B cell (primary cell): ENCODE measurements at places on chromosomes 7 and 10.

DNA sequence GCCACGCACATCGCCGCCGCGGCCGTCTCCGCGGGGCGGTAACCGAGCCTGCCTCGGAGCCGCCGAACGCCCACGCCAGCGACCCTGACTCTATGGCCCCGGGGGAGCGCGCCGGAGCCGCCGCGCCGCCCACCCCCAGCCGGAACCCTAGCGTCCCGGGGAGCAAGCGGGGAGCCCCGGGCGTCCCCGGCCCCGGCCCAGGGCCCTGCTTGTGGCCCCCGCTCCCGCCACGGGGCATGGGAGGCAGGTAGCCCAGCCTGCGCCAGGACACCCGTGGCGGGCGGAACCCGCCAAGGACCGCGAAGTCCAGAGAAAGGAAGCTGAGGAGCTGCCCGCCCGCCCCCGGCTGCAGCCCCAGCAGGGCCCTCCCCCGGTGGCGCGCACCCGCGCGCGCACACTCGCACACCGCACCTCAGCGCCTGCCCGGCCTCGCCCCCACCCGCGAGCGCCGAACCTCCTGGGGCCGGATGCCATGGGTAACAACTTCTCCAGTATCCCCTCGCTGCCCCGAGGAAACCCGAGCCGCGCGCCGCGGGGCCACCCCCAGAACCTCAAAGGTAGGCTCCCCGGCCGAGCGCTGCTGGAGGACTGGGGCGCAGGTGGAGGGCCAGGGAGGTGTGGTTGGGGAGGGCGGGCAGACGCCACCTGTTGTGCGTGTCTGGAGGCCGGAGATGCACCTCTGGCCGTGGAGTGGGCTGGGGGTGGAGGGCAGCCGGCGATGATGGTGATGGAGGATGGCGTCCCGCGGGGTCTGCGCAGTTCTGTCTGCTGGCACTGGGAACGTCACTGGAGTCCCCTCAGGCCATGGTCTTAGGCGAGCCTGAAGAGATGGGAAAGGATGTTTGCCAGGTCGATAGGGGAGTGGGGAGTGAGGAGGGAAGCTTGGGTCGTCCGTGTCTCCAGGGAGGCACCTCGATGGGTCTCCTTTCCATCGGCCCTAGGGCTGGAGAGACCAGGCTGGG, 692 bp downstream of the NEURL1 start:
- DNase-seq = peak; percentile 49

DNA sequence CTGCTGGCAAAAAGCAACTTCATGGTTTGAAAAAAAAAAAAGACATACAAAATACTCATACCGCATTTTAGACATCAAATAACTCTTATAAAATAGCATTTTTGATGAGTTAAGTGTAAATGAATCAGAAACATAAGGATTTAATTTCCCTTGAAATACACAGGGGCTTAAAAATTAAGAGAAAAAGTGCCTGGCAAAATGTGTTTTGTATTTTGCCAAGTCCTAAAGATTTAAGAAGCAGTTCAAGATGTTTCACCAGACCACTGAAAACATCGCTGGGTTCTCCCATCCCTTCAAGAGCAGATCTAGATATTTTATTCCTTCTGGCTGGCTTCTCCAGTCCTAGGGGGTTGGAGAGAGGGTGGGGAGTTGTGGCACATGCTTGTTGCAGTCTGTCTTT, 396.4 kb downstream of the INHBA start:
- no peak for DNase-seq

GRCh38 chr10:51203359-51203758, 129.1 kb downstream of the PRKG1 start:
- no peak for DNase-seq

- peak; percentile 5 for DNase-seq
These were observed at the start of gene BMPER for GRCh38 chr7:33905389-33906032. BMPER (plus strand) TSS chr7:33905539; CDS start chr7:33905614, 75 bp downstream.

DNA sequence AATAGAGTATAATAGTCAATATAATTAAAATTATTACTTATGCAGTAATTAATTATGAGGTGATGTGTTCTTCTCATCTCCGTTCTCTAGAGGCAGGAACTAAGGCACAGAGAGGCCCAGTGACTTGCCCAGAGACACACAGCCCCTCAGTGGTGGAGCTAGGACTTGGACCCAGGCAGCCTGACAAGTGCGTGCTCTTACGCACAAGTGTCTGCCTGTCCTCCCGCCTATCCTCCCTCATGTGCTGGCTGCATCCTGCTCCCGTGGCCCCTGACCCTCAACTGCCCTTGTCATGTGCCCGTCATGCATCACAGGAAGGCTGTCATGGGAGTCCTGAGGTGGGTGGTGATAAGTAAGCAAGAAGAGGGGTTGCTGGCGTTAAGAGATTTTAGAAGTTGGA, 14.3 kb downstream of the IL2RA start:
- DNase-seq = peak; percentile 5

- DNase-seq = no peak
These were observed 131.9 kb downstream of the LYZL1 start for GRCh38 chr10:29420744-29421143.

GRCh38 chr10:104054430-104054829, 31.2 kb downstream of the COL17A1 start:
- DNase-seq = no peak

- DNase-seq = no peak
These were observed 18.3 kb upstream of the AQP1 start for GRCh38 chr7:30893357-30893756.

DNA sequence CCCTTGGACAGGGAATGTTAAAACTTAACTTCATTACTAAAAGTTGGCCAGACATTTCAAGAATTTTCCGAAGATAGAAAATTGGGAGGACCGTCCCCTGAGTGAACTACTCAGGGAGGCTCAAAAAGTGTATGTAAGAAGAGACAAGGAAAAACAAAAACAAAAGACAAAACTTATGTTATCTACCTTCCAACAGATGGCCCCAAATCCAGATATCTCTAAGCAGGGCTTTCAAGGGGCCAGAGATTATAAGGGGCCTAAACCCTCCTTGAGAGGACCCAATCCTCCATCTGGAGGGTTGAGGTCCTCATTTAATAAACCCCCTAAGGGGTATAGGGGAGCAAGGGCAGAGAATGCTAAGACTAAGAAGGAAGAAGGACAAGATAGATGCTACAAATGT, 203.6 kb downstream of the SH2D4B start:
- no peak for DNase-seq

DNA sequence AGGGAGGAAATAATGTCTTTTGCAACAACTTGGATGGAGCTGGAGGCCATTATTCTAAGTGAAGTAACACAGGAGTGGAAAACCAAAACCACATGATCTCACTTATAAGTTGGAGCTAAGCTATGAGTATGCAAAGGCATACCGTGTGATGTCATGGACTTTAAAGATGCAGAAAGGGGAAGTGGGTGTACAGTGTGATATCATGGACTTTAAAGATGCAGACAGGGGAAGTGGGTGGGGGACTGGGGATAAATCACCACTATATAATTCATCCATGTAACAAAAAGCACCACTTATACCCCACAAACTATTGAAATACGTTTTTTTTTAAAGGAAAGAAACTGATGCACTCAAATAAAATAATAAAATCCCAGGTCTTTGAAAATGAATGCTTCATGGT, 29.5 kb downstream of the LYZL2 start:
- peak; percentile 57 for DNase-seq

- no peak for DNase-seq
These were observed 24.2 kb upstream of the UNC5B start for GRCh38 chr10:71188201-71188600.

DNA sequence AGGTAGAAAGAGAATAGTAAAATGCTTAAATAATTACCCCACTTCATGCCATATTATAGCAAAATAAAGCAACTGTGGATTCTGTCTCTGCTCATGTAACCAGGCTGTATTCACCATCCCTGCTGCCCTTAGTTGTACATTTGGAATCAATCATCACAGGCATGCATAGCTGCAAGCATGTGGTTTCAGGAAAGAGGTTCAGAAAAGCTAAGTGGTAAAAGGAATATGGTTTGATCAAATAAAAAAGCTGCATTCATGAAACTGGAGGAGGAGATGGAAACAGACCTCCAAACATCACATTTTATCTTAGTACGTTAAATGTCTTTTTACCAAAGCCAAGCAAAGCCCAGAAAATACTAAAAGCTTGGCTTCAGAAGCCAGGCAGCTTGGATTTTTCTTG, 81.3 kb downstream of the ADAM22 start:
- no peak for DNase-seq

- DNase-seq = no peak
These were observed 694.5 kb downstream of the NXPH1 start for GRCh38 chr7:9127901-9128300.

GRCh38 chr7:133703547-133703946, 423.6 kb upstream of the LRGUK start:
- no peak for DNase-seq

DNA sequence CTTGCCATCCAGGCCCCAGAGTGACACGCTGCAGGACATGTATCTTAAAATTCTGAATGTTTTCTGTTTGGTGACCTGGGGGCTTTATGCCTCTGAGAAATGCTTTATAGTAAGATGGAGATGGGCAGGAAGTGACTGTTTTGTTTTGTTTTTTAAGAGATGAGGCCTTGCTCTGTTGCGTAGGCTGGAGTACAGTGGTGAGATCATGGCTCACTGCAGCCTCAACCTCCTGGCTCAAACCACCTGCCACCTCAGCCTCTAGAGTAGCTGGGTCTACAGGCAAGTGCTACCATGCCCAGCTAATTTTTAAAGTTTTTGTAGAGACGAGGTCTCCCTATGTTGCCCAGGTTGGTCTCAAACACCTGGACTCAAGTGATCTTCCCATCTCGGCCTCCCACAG, 20.6 kb downstream of the ZNF777 start:
- no peak for DNase-seq

GRCh38 chr10:103193820-103194529, 903 bp upstream of the NT5C2 start:
- DNase-seq = peak; percentile 32

DNA sequence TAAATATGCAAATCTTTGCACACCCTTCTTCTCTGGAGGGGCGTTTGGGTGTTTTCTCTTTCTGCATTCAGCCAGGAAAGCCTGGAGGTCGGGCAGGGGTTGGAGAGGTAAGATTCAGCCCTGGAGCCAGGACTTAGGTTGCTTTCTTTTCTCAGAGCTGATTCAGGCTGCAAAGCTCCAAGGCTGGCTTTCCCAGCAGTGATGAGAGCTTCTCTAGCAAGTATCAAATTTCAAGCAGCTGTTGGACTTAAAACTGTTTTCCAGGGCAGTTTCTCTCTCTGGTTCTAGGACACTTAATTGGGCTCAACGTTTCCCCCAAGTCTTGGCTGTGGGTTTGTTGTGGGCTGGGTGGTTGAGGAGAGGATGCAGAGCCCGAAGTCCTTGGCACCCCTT, 608 bp downstream of the AKR1B10 start:
- DNase-seq = no peak
